ENCODE measurements at places on chromosomes 3 and 15. TPM values are rescaled to one million over a fixed set of nuclear protein-coding genes. Genes with fewer than 3 reads are reported as not detected.

UNC13C gene
- total RNA-seq, result 1.1 TPM

PLSCR4 gene
- total RNA-seq, result 18.9 TPM

GP9 gene
- not detected for total RNA-seq

TMEM207 gene
- not detected for total RNA-seq

IQCF5 gene
- total RNA-seq, result not detected

SLC15A2 gene
- 0.92 TPM for total RNA-seq

CIP2A gene
- total RNA-seq, result 9.4 TPM

OR5K2 gene
- total RNA-seq, result not detected

MESP1 gene
- total RNA-seq, result 2.7 TPM

COL8A1 gene
- total RNA-seq, result 3,570 TPM

NCK1 gene
- 30.8 TPM for total RNA-seq

ZBTB47 gene
- total RNA-seq, result 38.8 TPM

LYZL4 gene
- not detected for total RNA-seq

XPC gene
- 35.9 TPM for total RNA-seq

CIDEC gene
- total RNA-seq, result not detected

RFTN1 gene
- total RNA-seq, result 53.3 TPM

CP gene
- total RNA-seq, result not detected

SI gene
- total RNA-seq, result not detected
